ENCODE measurements at places on chromosomes 4 and X.

GRCh38 chr4:52477191-52477780, 181.8 kb downstream of the USP46 start:
- DNase-seq, result no peak

GRCh38 chrX:6695717-6696116, 160.8 kb upstream of the VCX3A start:
- no peak for DNase-seq

DNA sequence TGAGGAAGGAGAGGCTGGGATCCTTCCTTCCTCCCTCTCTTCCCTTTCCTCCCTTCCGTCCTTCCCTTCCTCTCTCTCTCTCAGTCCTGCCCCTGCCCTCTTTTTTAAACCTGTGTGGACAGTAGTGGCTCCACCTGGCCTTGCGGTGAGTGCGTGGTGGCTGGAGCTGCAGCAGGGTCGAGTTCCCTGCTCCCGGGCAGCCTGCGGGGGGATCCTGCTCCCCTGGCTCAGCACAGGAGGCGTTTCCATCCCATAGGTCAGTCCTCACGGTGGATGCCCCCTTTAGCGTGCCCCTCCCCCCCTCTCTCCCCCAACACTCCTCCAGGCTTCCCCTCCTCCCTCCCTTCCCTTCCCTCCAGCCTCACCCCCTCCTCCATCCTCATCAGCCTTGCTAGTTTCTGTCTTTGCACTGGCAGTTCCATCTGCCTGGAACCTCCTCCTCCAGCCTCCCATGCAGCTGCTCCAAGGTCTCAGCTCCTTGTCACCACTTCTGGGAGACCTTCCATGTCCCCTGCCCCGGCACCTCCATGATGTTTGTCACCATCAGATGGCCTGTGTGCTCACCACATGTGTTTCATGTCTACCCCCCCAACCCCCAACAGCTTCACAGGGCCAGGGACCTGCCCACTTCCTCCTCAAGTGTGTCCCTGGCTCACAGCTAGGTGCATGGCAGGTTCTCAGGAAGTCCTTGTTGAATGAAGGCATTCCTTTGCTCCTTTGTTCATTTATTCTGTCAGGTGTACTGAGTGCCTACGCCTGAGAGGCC, 68.4 kb downstream of the PSAPL1 start:
- peak; percentile 20 for DNase-seq

DNA sequence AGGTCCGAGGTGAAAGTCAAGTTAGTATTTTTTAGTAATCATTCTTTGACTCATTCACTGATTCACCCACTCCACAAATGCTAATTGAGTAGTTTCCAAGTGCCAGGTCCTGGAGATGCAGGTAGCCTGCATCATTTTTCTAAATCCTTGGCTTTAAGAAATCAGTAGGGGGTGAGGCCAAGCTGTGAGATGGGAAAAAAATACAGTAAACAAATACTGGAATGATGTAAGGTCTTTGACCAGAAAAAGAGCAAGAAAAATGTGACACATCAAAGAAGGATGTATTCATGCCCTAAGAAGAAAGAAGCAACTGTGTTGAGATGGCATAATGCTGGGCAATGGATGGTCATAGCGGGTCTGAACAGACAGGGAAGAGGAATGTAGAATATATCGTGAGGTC, 1386.6 kb downstream of the PCDH7 start:
- no peak for DNase-seq

DNA sequence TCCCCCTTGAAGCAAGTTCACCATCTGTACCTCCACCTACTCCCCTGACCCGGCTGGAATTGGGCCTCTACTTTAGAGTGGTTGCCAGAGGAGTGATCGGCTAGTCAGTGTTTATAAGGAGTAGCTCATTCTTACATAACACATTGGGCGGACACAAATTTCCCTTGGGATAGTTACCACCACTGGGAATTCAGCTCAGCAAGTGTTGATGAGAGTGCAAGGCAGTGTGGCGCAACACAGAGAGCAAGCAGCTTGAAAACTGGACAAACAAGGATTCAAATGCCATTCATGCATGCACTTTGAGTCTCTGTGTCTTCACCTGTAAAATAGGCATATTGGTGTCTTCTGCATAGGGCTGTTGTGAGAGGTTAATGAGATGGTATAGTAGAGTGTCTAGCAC, 92.7 kb downstream of the STK32B start:
- no peak for DNase-seq

GRCh38 chr4:108556588-108557200, 63.7 kb upstream of the RPL34 start:
- no peak for DNase-seq

GRCh38 chr4:84914686-84915395, 51.6 kb downstream of the WDFY3 start:
- no peak for DNase-seq

GRCh38 chrX:97668126-97668525, 784.4 kb downstream of the RPA4 start:
- DNase-seq, result no peak

DNA sequence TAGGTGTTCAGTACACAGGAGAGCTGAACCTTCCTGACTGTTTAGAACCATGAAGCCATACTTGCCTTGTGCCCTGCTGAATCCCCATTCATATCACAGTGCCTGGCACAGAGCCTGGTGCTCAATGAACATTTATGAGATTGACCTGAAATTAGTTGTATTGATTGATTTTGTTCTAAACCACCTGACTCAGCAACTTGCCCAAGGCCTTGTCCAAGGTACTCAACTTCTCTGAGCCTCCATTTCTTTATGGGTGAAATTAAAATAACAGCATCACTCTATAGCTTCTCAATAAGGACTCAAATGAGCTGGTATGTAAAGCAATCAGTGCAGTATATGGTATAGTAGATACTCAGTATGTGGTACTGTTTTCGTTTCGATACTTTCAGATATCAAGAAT, 208.1 kb downstream of the SLC39A8 start:
- DNase-seq, result no peak

DNA sequence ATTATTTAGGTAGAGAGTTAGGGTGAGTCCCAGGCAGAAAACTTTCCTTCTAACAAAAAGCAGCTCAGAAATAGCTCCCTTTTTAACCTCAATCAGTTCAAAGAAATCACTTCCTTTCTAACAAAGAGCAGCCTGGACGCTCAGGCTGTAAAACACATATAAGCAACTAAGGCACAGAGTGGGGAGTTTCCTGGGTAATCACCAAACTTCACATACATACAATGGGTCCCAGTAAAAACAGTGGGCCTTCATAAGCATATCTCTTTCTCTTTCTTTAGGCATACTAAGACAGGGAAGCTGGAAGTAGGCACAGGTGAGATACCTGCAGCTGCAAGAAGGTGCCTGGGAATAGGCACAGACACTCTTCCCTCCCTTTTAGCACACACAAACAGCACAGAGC, 4.9 kb upstream of the NAF1 start:
- DNase-seq, result no peak

DNA sequence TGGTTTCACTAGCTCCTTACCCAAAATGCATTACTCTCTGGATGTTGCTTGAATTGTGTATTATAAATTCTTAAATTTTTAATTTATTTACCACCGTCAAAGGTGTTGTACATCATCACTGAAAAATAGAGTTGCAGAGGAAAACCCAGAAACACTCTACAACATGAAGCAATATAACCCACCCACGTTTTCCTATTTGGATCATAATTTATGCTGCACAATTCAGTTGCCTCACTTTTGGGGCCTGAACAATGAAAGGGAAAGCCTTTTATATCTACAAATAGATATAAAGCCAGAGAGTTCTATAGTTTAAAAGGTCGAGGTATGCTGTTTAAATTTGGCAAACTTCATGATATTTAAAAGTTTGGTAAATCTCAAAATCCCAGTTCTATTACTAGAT, 115.4 kb downstream of the MGST2 start:
- no peak for DNase-seq

- DNase-seq, result no peak
Observed at GRCh38 chr4:140701071-140701470, 55.1 kb downstream of the TBC1D9 start.

DNA sequence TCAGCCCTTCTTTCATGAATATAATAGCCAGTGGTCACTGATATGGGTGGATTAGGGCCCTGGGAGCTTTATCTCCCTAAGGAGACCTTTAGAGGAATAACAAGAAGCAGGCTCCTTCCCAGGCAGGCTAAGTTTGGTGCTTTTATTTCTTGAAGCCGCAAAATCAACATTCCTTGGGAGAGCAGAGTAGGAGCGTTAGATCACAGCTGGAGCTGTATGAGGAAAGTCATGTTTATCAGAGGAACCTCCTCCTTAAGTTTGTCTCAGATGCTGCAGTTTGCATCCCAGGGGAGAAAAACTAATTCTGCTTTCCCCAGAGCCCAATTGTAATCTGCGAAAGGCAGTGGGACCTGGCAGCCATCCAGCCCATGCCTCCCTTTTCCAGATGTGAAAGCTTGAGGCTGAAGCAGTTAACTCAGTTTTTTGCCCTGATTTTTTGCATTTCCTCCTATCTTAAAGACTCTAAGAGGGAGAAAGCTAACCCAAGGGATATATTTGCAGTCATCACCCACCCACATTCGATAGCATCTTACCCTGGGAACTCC, 186.0 kb upstream of the FRMPD4 start:
- DNase-seq, result no peak

- no peak for DNase-seq
Observed at GRCh38 chrX:42117318-42117717, 194.0 kb upstream of the CASK start.

DNA sequence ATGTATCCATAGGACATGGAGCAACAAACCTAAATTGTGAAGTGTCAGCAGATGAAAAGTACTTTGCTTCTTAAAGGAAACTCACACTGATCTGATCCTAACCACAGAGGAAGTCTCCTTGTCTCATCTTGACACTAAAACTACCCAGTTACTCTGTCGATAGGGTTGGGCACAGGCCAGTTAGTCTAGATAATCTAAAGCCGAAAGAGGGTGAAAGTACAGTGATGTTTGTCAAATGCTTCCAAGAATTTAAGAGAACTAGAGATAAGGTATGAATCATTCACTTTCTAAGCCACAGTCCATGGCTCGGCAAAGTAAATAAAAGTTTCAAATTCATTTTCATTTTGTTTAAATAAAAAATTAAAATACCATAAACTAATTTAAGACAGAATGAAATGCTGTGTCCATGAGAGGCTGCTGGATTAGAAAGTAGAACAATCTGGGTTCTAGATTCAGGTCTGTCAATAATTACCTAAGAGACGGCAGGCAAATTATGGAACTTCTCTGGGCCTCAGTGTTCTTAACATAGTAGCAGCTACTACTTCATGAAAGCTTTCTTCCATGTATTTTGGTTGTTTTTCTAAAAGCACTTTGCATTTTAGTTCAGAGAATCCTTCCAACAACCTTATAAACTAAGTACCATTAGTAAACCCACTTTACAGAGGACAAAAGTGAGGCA, 176.7 kb downstream of the LDB2 start:
- peak; percentile 7 for DNase-seq

DNA sequence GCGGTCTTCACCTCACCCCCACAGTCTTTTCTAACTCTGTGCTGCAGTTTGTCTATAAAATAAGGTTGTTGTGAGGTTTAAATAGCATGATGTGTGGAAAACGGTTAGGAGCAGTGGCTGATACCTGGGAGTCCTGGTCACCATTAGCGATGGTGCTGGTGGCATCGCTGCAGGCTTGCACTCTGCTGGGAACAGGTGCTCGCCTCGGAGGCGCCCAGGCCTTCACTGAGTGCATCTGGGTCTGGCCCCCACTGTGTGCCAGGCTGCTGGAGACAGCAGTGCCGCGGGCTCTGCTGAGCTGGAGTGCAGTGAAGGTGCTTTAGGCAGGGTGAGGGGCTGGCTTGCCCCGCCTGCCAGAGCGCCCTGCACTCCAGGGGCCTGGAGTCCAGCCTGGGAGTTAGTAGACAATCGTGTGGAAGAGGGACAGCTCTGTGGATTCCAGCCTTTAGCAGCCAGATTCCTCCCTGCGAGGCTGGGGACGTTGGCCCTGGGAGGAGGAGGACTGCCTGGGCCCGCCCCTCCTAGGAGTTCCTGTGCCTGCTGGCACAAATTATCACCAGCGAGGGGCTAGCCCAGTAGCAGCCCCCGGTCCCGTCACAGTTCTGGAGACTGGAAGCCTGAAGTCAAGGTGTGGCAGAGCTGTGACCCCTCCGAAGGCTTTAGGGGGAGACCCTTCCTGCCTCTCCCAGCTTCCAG, 7.3 kb downstream of the RGS12 start:
- DNase-seq, result no peak

GRCh38 chrX:1026263-1027015, 186.0 kb downstream of the CRLF2 start:
- DNase-seq, result peak; percentile 76

GRCh38 chrX:132001127-132001526, 22.0 kb upstream of the STK26 start:
- no peak for DNase-seq

GRCh38 chr4:114768501-114768900, 169.9 kb downstream of the UGT8 start:
- DNase-seq, result no peak

- DNase-seq, result no peak
Observed at GRCh38 chrX:43530837-43531236, 125.3 kb upstream of the MAOA start.

DNA sequence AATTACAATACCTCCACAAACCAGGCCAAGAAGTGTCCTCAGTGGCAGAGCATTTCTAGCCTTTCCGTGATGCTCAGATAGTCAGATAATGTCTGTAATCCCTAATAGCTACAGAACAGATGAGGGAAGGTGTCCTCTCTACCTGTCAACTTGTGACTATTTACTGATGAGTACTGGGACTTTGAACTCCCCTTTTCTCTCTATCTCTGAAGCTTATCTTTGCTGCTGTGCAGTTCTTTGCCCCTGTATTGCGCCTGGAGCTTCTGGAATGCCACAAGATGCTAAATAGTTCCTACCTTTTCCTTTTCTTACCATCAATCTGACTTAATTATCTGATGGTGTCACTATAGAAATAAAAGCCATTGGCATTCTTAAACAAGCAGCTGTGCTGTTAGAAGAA, 30.5 kb downstream of the FGF2 start:
- no peak for DNase-seq

DNA sequence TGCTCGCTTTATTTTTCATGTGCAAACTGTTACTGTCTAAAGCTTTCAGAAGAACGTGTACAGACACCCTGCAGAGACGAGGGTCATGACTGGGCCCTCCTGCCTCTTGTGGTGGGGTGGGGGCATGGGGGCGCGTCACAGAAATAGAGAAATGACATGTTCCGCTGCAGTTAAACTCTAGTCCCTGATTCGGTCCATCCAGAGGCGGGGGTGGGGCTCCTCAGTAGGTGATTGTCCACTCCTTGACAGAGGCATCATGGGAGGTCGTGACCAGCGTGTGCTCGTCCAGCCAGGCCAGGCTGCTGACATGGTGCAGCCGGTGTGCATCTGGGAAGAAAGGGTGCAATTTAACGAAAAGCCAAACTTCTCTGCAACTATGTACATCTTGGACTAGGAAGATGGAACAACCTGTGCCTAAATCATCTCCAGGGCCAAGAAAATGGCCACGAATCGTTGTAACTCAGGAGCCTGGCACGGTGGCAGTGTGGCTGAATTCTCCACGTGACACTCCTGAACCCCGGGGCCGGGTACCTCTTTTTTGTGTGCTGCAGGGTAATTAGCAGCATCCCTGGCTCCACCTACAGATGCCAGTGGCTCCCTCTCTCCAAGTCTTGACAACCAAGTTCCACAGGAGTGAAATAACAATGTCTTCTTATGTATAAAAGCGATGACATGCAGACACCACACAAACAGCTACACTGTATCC, 41.3 kb downstream of the WDR1 start:
- DNase-seq, result no peak

GRCh38 chr4:164383358-164384220, 370.3 kb upstream of the SMIM31 start:
- DNase-seq, result peak; percentile 3

All from common myeloid progenitor, CD34-positive (primary cell).